ENCODE measurements at places on chromosomes 2 and 18.

- DNase-seq = peak; percentile 6
Observed at GRCh38 chr2:196925768-196926561, 542 bp downstream of the PGAP1 start.

DNA sequence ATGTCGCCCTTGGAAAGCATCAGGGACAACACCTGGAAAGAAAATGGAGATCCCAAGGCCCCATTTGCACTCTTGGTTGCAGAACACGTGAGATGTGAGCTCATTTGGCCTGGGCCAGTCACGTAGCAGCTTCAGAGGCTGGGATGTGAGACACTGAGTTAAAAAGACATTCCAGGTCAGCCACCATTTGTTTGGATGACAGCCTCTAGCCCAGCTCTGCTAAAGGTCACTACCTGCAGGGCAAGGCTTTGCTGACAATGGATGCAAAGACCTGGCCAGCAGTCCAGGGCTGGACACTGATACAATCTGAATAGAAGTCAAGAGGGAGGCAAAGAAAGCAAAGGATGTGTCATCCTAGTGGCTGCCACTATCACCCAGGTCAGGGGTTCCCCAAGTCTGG is 83.9 kb upstream of the LRPPRC start:
- DNase-seq = no peak

GRCh38 chr2:82412021-82412420 is 2047.1 kb downstream of the SUCLG1 start:
- no peak for DNase-seq

DNA sequence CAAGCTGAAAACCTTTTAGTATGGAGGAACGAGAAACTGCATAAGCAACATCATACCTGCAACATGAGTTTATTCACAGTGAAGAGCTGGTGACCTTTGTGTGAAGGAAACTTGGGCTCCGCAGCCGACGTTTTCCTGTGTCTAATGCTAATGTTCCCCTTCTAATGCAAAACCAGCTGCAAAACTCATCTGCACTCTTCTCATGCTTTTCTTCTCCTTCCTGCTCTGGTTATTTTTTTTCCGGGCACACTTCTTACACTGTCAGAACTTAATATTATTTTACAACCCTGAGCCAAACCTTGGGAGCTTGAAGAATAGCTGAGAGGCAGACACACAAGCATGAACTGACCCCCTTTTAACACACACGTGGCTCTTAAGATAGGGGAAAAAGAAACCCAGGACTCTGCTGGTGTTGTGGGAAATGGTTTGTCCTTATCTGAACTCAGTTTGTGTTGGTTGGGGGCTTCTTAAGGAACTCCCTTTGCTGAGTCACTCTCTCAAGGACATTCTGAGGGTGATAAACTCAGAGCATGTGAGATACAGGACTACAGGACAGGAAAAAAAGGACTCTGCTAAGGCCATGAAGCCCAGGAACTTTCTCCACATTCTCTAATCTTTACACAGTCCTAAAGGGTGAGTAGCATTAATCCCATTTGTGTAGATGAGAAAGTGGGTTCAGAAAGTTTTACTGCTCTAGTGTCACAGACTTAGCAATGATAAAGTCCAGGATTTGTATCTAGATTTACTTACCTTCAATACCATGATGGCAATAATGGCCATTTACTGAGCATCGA is 439.3 kb upstream of the TRIB2 start:
- peak; percentile 83 for DNase-seq

GRCh38 chr2:80748592-80748991 is 444.0 kb upstream of the LRRTM1 start:
- DNase-seq = no peak

DNA sequence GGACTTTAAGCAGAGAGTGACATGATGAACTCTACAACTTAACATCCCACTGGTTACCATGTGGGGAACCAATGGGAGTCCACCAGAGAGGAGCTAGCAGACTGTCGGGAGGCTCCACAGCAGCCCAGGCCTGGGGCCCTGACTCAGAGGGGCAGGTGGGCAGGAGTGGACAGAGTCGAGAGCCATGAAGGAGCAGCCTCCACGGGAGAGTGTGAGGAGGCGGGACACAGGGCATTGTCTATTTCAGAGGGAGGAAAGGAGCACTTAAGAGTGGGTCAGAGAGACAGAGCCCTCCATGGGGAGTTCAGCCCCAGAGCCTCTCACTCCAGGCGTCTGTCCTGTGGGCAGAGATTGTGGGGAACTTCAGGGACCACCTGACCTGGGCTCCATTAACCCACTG is 118.7 kb downstream of the CYP26B1 start:
- no peak for DNase-seq

- DNase-seq = no peak
Observed at GRCh38 chr18:69715191-69715795, 232.4 kb downstream of the CD226 start.

GRCh38 chr2:555164-555922 is 121.9 kb downstream of the TMEM18 start:
- no peak for DNase-seq

DNA sequence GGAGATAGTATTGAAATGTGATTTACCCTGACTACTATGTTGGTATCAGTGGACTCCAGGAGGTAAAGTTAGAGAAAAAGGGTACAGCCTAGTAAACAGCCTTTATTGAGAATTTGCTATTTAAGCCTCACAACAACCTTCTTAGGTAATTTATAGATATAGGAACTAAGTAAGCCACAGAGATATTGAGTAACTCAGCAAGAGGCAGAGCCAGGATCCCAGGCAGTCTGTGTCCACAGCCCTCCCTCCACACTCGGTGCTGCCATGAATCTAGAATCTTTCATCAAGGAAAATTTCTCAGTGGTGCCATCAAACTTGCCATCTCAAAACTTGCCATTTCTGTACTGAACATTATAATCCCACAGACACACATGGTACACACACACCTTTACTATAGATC is 170.9 kb downstream of the CAPN13 start:
- no peak for DNase-seq

DNA sequence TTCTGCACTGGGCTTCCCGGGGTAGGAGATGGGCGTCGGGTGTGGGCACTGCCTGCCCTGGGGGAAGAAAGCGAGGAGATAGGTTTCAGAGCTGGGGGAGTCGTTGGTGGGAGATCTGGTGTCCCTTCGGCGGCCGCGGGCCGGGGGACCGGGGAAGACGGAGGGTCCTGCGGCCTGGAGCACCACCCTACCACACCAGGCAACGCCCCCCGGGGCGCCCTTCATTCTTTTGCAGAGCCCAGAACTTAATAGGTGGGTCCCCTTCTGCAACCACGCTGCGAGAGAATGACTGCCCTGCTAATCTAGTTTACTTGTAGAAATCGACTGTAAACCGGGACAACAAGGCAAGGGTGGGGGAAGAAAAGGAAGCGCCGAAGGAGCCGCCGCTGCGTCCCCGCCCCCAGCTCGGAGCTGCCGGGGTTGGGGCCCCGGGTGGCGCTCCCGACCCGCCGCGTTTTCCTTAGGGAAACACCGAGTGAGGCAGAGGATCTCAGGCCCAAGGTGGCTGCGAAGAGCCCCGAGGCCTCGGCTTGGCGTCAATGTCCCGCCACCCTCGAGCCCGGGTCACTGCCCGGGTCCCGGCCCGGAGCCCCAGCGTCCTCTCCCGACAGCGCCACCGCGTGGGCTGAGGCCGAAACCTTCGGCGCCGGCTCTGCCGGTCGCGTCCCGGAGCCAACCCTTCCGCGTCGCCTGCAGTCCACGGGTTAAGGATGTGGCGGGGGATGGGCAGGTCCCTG is 5.4 kb upstream of the SATB2 start:
- no peak for DNase-seq

GRCh38 chr2:201093573-201093972 is 21.8 kb downstream of the NDUFB3 start:
- no peak for DNase-seq

DNA sequence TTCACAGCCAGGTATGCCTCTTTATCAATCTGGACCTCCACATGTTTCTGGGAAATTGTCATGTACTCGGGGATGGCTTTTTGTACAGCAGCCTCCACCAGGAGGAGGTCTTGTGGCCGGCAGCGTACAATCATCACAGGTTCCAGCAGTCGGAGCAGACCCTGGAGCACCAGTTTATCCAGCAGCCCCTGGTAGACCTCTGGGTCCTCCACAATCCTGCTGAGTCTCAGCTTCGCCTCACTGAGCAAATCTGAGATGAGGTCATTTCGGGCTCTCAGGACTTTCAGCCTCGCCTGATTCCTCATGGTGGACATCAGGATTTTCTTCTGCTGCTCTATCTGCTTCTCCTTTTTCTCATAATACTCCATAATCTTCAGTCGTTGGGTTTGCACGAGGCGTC is 32.8 kb downstream of the TMEM247 start:
- DNase-seq = no peak

DNA sequence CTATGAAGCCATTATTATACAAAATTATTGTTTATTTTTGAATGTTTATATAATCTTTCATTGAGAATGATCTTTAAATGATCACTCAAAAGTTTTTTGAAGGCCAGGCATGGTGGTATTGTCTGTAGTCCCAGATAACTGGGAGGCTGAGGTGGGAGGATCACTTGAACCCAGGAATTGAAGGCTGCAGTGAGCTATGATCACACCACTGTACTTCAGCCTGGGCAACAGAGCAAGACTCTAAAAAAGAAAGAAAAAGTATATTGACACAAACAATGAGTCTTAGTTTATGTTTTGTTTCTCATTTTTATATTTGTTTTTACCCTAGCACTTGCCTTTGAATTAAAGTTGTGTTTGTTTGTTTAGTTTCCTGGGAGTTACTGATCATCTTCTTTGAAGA is 2.3 kb downstream of the TWSG1 start:
- no peak for DNase-seq

DNA sequence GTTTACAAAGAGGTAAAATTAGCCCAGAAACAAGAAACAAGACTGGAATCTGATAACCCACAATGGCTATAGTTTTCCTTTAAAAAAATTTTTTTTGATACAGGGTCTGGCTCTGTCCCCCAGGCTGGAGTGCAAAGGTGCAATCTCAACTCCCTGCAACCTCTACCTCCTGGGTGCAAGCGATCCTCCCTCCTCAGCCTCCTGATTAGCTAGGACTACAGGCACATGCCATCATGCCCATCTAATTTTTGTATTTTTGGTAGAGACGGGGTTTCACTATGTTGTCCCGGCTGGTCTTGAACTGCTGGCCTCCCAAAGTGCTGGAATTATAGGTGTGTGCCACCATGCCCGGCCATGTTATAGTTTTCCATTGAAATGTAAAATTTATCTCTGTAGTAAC is 12.3 kb upstream of the PARD6G start:
- DNase-seq = no peak

- DNase-seq = no peak
Observed at GRCh38 chr2:105489168-105489878, 90.5 kb upstream of the FHL2 start.

- no peak for DNase-seq
Observed at GRCh38 chr2:232296776-232297525, 81.6 kb upstream of the ALPP start.

GRCh38 chr18:44096016-44096415 is 584.7 kb upstream of the SETBP1 start:
- no peak for DNase-seq

DNA sequence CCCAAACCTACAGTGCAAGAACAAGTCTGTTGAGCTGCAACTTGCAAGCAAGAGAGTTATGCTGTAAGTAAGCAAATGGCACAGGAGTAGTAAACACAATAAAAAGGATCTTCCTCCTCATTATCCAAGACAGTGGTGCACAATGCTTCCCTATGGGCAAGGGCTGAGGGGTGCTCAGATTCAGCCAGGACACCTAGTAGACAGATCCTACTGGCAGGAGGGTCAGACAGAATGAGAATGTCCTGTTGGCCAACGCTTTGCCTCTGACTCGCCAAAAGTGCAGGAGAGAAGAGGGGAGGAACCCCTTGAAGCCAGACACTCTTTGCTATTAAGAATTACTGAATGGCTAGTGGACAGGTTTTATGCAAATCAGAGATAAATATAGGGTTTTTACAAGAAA is 280.4 kb upstream of the SESTD1 start:
- no peak for DNase-seq

- no peak for DNase-seq
Observed at GRCh38 chr2:85959826-85960225, 71.0 kb upstream of the ST3GAL5 start.

DNA sequence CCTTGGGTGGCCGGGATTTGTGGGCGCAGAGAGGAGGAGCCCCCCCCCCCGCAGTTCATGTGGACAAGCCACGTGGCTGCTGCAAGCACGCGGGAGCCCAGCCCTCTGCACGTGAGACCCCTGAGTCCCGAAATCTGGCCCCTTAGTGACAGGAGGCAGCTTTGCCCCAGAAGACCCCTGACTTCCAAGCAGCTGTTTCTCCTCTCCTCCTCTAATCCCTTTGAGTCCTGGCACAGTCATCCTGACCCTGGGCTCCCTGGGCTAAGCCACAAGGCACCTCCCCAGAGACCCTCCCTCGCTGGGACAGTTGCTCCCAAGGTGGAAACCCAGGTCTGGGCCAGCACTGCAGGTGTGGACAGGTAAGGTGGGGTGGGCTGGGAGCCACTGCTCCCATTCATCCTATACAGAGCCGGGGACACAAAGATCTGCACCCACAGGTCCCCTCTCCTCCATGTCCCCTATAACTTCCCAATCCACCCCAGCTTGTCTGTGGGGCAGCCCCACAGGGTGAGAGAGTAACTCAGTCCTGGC is 923 bp downstream of the TEKT4 start:
- DNase-seq = no peak

DNA sequence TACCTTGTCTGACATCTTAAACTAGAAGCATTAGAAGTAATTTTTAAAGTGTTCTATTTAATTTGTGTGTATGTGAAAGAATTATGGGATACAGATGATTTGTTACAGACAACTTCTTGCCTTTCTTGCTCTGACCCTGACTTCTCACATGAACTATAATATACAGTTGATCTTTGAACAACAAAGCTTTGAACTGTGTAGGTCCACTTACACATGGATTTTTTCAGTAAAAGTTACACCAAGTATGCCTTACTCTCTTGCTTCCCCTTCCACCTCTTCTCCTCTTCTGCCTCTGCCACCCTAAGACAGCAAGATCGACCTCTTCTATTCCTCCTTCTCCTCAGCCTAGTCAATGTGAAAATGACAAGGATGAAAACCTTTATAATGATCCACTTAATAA is 42.2 kb downstream of the SLC40A1 start:
- DNase-seq = no peak

- no peak for DNase-seq
Observed at GRCh38 chr18:55544014-55544413, 44.0 kb downstream of the TCF4 start.

Measured in K562 (cell line).